ENCODE measurements at places on chromosomes 16 and 17. TPM values are rescaled to one million over a fixed set of nuclear protein-coding genes. Genes with fewer than 3 reads are reported as not detected.

VPS25 gene
- 86.8 TPM for polyA plus RNA-seq

STX1B gene
- polyA plus RNA-seq, result 0.21 TPM

DNA sequence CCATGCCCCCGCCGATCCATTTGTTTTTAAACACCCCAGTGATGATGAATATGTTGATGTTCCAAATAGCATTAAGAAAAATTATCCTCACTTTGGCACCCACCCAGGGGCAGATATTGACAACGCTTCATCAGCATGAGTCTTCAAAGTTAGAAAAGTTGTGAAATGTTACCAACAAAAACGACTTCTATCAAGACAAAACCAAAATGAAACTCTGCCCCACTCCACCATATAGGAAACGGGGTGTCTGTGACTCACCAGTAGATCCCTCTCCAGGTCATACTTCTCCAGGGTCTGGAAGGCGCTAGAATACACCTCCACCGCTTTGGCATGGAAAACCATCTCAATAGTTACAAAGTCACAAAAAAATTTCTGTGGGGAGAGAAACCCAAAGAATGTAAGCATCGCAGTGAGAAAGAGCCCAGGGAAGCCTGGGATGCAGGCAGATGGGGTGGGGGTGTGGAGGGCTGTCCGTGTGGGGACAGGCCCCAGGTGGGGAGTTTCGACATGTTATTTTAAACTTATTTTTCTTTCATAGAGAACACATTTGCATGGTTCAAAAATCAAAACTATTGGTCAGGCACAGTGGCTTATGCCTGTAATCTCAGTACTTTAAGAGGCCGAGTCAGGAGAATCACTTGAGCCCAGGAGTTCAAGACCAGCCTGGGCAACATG lies 10.2 kb downstream of the CIBAR2 start:
- H3K27ac ChIP-seq, result no peak overlapping the region
- H3K36me3 ChIP-seq, result no peaks in the 10 kb centered on the region
- no peak for DNase-seq
- H3K27me3 ChIP-seq, result peaks cover 2% of the 10 kb centered on the region

GRCh38 chr16:79263425-79263824 lies 337.1 kb downstream of the MAF start:
- no peaks in the 10 kb centered on the region for H3K4me1 ChIP-seq
- DNase-seq, result no peak
- H3K4me3 ChIP-seq, result no peak overlapping the region
- no peaks in the 10 kb centered on the region for H3K27me3 ChIP-seq
- no peak overlapping the region for H3K27ac ChIP-seq

DNA sequence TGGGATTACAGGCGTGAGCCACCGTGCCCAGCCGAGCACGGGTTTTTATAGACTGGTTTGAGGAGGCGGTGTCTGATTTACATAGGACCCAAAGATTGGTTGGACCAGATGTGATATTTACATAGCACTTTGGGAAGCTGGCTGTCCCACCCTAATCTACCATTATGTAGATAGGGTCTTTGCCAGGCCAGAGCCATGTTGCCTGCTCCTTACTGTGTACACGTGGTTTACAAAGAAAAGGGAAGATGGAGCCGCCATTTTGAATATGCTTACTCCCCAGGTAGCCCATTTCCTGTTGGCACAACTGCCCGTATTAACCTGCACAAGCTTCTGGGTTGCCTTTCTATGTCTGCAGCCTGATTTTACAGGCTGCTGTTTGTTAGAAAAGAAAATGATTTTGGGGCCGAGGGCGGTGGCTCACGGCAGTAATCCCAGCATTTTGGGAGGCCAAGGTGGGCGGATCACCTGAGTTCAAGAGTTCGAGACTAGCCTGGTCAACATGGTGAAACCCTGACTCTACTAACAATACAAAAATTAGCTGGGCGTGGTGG lies 89.9 kb upstream of the EEF2KMT start:
- no peak for DNase-seq
- H3K27ac ChIP-seq, result no peak overlapping the region
- no peaks in the 10 kb centered on the region for H3K4me1 ChIP-seq
- H3K36me3 ChIP-seq, result no peaks in the 10 kb centered on the region

GRCh38 chr17:40678902-40679522 lies 14.0 kb upstream of the KRT222 start:
- H3K4me1 ChIP-seq, result no peaks in the 10 kb centered on the region
- H3K36me3 ChIP-seq, result no peaks in the 10 kb centered on the region
- no peak for DNase-seq
- H3K27ac ChIP-seq, result no peak overlapping the region
- H3K27me3 ChIP-seq, result peaks cover 1% of the 10 kb centered on the region
- no peak overlapping the region for H3K4me3 ChIP-seq

GRCh38 chr16:4240624-4241023 lies 1.3 kb downstream of the SRL start:
- no peaks in the 10 kb centered on the region for H3K36me3 ChIP-seq
- H3K4me3 ChIP-seq, result no peak overlapping the region
- DNase-seq, result no peak
- no peaks in the 10 kb centered on the region for H3K27me3 ChIP-seq
- H3K27ac ChIP-seq, result no peak overlapping the region

DNA sequence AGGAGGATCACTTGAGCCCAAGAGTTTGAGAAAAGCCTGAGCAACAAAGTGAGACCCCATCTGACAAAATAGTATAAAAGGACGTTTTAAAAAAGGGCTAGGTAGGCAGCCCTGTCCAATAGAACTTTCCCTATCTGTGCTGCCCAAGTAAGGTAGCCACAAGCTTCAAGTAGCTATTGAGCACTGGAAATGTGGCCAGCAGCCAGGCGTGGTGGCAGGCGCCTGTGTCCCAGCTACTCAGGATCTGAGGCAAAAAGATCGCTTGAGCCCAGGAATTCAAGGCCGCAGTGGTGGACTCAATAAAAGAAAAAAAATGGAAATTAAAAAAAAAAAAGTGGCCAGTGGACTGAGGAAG lies 1.5 kb upstream of the NQO1 start:
- no peaks in the 10 kb centered on the region for H3K36me3 ChIP-seq
- H3K4me3 ChIP-seq, result no peak overlapping the region
- H3K27ac ChIP-seq, result no peak overlapping the region
- peaks cover 36% of the 10 kb centered on the region for H3K4me1 ChIP-seq

DNA sequence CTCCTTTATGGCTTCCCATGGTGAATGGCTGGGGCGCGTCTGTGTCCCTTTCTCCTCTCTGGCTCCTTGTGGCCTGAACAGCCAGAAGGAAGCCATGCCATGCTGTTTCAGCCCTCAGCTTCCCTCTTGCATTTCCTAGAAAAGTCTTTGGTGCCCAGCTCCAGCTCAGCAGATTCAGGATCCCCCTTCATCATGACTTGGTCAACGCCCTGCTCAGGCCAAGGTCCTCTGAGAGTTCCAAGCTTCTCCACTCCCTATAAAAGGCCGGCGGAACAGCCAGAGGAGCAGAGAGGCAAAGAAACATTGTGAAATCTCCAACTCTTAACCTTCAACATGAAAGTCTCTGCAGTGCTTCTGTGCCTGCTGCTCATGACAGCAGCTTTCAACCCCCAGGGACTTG lies at the start of gene CCL13:
CCL13 (plus strand) TSS at position 287 of the 400 bp plus-strand sequence; CDS start at position 334, 47 bp downstream.
- H3K27me3 ChIP-seq, result peaks cover 2% of the 10 kb centered on the region
- H3K27ac ChIP-seq, result no peak within 1 kb of the TSS
- peaks cover 2% of the 10 kb centered on the region for H3K4me1 ChIP-seq
- no peak within 1 kb of the TSS for H3K4me3 ChIP-seq

- H3K27ac ChIP-seq, result no peak within 1 kb of the TSS
- peak within 1 kb of the TSS; percentile 17 for H3K4me3 ChIP-seq
- H3K27me3 ChIP-seq, result peaks cover 18% of the 10 kb centered on the region
- H3K4me1 ChIP-seq, result peaks cover 5% of the 10 kb centered on the region
These were observed at the start of gene ST6GALNAC2 for GRCh38 chr17:76585649-76586593. Gene ST6GALNAC2 (minus strand): TSS chr17:76585860. CDS start chr17:76585808, 52 bp downstream.

- no peak overlapping the region for H3K27ac ChIP-seq
- peaks cover 11% of the 10 kb centered on the region for H3K4me1 ChIP-seq
- no peak overlapping the region for H3K4me3 ChIP-seq
- H3K36me3 ChIP-seq, result no peaks in the 10 kb centered on the region
- no peak for DNase-seq
These were observed 147.1 kb downstream of the SSH2 start for GRCh38 chr17:29782917-29783316.

ITGB4 gene
- 6.7 TPM for polyA plus RNA-seq

- peaks cover 51% of the 10 kb centered on the region for H3K4me1 ChIP-seq
- H3K4me3 ChIP-seq, result peak overlapping the region; percentile 28
- peak; percentile 65 for DNase-seq
These were observed 1.3 kb upstream of the PCGF2 start for GRCh38 chr17:38749223-38750043.

COG4 gene
- 56.2 TPM for polyA plus RNA-seq

EFCAB3 gene
- not detected for polyA plus RNA-seq

All from endothelial cell of umbilical vein (primary cell).